Activated T-cell treated with anti-CD3 and anti-CD28 coated beads, Interleukin-2, amount 50 U/mL, for 48 hours (primary cell): ENCODE measurements at places on chromosomes 7 and 10.
A peak's percentile ranks its signal among the peaks of the same experiment; 100 is the strongest.

GRCh38 chr10:9834434-9834833, 1183.2 kb upstream of the CELF2 start:
- no peak for DNase-seq

DNA sequence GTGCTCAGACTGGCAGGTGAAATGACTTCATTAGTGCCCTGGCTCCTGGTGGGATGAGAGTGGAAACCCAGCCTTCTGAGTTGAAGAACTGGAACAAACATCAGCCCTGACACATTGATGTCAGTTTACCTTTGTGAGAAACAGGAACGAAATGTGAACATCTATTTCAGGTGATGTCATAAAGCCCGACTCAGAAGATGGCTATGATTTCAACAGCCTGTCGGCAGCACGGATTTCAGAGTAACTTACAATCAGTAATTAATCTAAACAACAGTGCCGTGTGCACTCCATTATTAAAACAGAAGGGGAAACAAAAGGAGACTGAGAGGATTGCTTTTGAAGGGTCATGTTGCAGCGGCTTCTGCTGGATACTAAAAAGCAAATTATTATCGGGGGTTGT, 243.2 kb downstream of the FRMD4A start:
- no peak for DNase-seq

DNA sequence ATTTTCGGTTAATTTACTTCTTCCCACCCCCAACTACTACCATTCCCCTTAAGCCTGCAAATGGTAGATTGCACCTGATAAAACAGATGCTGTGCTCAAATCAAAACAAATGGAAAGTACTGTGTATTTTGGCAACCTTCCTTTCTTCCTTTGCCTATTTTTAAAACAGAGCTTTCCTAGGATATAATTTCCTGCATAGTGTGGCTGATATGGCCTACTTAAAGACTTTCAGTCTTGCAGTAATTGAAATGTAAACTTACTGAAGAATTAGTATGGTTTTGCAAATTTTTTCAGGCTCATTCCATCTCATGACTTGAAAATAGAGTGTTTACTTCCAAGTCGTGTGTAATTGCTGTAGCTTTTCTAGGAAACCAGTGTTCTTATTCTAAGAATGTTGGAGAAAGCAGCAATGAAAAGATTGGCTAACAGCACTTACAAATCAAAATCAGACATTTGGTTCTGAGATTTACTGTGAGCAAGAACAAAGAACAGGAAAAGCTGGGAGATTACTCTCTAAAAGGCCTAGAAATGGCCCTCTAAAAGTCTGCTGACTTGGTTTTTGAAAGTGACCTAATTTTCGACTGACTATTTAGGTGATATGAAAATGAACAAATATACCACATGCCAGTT, 52.0 kb downstream of the REEP3 start:
- no peak for DNase-seq

DNA sequence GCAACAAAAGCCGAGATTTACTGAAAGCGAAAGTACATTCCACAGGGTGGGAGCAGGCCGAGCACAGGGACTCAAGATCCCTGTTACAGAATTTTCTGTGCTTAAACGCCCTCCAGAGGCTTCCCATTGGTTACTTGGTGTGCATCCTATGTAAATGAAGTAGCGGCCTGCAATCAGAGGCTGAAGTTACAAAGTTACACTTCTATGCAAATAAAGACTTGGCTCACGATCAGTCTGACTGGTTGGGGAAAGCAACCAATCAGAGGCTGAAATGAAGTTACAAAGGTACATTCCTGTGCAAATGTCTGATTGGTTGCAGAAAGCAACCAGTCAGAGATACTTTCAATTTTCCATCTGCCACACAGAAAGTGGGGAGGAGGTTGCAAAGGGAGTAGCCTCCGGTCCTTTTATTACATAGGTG, 4.1 kb downstream of the ACBD7 start:
- DNase-seq = no peak

- DNase-seq = no peak
Measured at GRCh38 chr10:114322344-114322743, 82.0 kb downstream of the AFAP1L2 start.

DNA sequence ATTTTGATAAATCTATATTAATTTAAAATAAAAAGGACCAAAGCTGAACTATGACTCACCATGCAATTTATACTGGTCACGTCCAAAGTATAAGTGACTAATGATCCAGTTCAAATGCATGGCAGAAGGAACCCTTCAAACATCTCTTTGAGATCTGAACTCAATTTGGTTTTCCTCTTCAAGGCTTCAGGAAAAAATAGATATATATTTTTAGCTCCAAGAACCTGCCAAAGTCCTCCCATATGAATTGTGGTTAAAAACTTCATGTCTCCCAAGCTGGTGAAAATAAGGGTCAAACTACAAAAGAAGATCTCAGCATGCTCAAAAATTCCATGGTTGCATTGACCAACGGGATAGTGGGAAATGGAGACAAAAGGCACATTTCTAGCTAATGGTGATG, 34.6 kb upstream of the PDE1C start:
- no peak for DNase-seq

- no peak for DNase-seq
Measured at GRCh38 chr7:78983483-78983882, 470.0 kb downstream of the MAGI2 start.

DNA sequence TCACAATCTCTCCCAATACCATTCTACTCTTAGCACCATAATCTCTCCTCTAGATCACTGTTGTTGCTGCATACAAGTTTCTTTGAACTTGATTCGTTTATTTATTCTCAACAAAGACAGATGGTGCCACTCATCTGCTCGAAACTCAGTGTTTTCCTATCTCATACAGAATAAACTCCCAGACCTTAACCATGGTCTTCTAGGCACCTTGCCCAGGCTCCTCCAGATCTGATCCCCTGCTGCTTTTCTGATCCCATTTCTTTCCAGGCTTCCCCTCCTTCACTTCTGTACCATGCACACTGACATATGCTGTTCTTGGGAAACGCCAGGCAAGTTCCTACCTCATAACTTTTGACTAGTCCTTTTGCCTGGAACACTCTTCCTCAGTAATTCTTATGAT, 645.7 kb downstream of the DNAJB9 start:
- DNase-seq = no peak

DNA sequence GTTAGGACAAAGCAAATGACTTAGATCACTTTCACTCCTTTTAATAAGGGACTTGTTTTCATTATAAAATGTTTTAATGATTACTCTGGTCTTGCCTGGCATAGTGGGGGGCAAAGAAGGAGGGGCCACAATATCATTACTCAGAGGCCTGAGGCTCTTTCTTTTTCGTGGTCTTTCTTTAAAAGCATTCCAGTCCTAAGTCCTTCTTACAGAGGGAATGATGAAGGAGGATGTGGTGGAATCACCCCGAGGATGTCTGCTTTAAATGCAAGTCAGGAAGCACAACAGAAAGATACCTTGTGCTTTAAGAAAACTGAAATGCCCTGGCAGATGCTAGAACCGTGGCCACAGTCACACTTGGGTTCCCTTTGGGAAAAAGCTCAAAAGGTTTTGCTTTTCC, 379.1 kb downstream of the INHBA start:
- no peak for DNase-seq

GRCh38 chr7:46157404-46157803, 236.3 kb upstream of the IGFBP3 start:
- no peak for DNase-seq

GRCh38 chr7:80902716-80903308, 16.0 kb downstream of the SEMA3C start:
- no peak for DNase-seq

DNA sequence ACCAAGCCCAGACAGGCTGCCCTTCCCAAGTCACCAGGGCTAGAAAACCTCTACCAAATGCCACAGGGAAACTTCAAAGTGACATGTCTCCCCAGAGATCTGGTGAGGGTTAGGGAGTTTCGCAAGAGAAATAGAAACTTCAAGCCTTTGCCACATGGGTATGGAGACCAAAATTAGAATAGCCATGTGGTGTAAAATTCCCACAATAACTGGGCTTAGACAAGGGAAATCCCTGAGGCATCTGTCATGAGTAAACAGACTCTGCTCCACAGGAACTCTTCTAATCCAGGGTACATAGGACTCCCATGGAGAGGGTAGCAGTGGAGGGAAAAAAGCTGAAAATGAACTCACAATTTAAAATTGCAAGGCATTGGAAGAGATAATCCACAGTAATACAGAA, 14.3 kb downstream of the ADAM12 start:
- DNase-seq = no peak

- DNase-seq = no peak
Measured at GRCh38 chr10:3935933-3936359, 150.9 kb upstream of the KLF6 start.

DNA sequence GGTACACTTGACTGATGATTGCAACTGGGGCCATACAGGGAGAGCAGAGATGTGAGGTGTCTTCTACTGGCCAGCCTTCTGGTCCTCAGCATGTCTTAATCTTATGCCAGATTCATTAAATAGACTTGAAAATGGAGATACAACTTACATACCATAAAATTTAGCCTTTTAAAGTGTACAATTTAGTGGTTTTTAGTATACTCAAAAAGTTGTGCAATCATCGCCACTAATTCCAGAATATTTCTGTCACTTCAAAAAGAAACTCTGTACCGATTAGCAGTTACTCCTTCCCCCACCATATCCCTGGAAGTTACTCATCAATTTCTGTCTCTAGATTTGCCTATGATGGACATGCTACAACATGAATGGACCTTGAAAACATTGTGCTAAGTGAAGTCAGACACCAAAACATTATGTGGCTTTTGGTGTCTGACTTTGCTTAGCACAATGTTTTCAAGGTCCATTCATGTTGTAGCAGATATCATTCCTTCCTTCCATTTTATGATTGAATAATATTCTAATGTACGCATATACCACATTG, 53.0 kb downstream of the SH2D4B start:
- DNase-seq = no peak

GRCh38 chr7:78206769-78207168, 408.2 kb downstream of the PHTF2 start:
- no peak for DNase-seq

DNA sequence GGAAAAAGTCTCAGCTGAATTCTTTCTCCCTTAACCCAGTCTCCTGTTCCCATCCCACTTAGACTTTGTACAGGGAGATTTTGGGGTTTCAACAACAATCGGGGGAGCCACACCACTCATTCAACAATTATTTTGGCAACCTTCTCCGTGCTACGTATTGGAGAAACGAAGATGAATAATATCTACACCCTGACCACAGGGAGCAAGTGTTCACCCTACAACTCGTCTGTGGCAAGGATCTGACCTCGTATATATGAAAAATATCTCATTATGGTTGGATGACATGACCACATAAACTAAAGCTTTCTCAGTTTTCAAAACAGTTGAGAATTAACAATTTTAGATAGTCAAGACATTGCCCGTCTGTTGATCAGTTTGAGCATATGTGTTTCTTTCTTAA, 302.1 kb downstream of the CACNA2D1 start:
- DNase-seq = no peak

GRCh38 chr7:154744256-154744860, 258.6 kb downstream of the PAXIP1 start:
- peak; percentile 51 for DNase-seq

- no peak for DNase-seq
Measured at GRCh38 chr10:87603769-87604168, 55.9 kb upstream of the PAPSS2 start.

DNA sequence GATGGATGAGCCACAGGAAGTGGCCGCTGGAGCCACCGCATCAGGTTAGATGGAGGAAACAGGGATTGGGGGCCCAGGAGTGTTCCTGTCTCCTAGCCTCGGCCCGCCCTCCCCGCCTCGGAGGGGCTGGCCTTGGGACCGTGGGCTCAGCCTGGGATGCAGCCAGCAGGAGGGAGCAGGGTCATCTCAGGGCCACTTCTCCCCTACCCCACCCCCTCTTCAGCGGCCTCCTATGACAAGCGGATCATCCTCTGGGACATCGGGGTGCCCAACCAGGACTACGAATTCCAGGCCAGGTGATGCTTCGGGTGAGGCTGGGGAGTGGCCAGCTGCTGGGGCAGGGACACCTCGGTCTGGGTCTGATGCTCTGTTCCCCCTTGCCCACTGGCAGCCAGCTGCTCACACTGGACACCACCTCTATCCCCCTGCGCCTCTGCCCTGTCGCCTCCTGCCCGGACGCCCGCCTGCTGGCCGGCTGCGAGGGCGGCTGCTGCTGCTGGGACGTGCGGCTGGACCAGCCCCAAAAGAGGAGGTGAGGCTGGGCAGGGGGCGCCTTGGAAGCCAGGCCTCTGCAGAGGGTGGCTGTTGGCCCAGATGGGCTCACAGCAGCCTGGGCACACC, 4.7 kb downstream of the LRWD1 start:
- DNase-seq = no peak

GRCh38 chr7:1698201-1698600, 28.1 kb downstream of the ELFN1 start:
- DNase-seq = no peak

DNA sequence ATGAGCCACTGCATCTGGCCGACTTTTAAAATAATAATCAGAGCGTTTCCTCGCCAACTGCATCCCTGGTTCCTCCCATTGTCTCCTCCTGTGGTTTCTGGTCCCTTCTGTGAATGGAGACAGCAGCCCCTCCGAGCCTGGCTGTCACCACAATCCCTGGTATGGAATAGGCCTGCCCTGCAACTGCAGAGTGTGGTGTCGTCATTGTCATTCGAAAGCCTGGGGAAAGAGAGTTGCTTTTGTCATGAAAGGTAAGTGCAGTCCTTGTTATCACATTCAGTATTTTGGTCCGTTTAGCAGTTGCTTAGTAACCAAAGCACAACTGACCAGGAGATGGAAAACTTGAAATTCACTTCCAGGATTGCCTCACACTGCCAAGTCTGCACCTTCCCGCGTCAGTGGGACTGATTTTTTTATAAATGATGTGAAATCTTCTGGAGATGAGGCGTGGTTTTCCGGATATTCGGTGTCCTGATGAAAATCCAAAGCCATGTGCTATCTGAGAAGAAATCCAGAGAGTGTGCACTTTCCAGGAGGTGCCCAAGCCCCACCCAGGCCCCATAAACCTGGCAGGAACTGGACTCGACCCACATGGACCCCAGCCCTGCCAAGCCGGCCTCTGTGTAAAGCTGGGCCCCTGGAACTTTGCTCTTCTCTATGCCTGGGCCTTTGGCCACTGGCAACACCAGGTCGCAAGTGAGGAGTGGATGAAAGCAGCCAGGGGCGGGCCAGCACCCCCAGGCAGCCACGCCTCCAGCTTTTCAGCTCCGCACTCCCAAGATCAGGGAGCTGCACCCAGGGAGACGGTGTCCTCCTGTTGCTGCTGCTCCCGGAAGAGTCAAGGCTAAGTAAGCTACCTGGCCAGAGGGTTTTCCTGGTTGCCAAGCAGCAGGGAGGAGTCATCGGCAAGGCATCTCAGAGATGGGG, 133.7 kb upstream of the SH2B2 start:
- no peak for DNase-seq

GRCh38 chr10:113927440-113927839, 73.0 kb downstream of the NHLRC2 start:
- DNase-seq = no peak

DNA sequence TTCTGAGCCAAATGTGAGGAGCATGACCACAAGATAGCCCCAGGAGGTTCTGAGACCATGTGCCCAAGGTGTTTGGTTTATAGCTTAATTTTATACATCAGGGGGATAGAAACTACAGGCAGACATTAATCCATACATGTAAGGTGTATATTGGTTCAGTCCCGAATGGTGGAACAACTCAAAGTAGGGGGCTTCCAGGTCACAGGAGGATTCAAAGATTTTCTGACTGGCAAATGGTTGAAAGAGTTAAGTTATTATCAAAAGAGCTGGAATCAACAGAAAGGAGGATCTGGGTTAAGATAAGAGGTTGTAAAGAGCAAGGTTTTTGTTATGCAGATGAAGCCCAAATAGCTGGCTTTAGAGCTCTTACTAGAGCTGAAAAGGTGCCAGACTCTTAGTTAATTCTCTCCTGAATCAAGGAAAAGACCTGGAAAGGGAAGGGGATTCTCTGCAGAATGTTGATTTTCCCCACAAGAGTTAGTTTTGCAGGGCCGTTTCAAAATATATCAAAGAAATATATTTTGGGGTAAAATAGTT, 640.0 kb downstream of the IPMK start:
- no peak for DNase-seq
